NCI-H187 treated with DMSO at 0.1 percent for 48 hours (cell line): ENCODE measurements at places on chromosomes 11 and 22.

- DNase-seq = no peak
Measured at GRCh38 chr11:32266601-32267000, 168.7 kb downstream of the WT1 start.

- DNase-seq = no peak
Measured at GRCh38 chr11:94417386-94417987, 16.3 kb upstream of the GPR83 start.

DNA sequence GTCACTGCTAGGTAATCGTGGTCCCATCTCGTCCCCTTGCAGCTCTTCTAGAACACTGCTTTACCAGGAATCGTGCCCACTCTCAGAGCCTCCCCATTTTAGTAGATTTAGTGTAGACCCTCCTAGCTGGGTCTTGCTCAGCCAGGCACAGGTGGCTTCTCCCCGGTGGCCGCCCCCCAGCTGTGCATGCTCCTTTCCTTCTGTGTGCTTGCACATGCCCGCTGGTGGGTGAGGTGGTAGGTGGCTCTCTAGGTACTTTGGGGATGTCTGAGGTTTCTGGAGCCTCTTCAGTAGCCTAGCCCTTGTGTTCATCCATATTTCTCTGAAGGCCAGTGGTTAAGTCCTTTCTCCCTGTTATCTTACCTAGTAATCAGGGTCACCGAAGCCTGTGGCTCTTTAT, 5.6 kb downstream of the TUB start:
- no peak for DNase-seq

DNA sequence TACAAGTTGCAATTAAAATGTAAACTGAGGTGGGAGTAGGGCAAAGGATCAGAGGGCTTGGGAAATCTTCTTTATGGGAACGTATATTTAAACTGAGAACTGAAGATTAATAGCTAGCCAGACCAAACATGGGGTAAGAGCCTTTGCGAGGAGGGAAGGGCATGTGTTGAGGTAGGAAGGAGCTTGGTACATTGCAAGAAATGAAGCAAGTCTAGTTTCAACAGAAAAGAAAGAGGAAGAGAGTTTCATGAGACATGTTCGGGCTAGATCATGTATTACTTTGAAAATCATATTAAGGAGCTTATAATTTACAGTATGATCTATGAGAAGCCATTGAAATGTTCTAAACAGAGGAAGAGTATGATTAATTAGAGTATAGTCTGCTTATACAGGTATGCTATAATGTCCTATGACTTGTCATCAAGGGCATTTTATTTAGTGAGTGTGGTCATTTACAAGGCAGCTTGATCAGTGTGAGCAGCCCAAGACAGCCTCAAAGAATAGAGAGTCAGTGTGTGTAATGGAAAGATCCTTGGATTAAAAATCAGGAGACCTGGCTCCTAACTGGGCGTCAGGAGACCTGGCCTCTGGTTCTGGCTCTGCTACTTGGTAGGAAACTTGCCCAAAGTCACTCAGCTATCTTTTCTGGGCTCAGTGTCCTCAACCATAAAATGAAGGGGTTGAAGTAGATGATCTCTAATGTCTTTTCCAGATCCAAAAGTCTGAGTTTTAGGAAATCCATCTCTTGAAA, 10.9 kb downstream of the GAS2 start:
- no peak for DNase-seq

GRCh38 chr22:42189761-42190160, 59.2 kb upstream of the CYP2D6 start:
- no peak for DNase-seq

GRCh38 chr11:64868904-64869570, 9.4 kb downstream of the EHD1 start:
- no peak for DNase-seq

GRCh38 chr22:23109441-23109978, 32.3 kb downstream of the RSPH14 start:
- DNase-seq = no peak

DNA sequence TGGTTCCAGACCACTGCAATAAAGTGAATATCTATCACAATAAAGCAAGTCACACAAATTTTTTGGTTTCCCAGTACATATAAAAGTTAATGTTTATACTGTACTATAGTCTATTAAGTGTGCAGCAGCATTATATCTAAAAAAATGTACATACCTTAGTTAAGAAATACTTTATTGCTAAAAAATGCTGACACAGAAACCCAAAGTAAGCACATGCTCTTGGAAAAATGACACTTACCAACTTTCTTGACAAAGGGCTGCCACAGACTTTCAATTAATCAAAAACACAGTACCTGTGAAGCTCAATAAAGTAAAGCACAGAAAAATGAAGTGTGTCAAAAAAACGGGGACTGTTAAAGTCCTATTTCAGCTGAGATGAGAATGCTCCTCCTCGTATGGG, 16.9 kb downstream of the CABIN1 start:
- no peak for DNase-seq

- DNase-seq = no peak
Measured at GRCh38 chr11:131773626-131774025, 403.2 kb downstream of the NTM start.

- no peak for DNase-seq
Measured at GRCh38 chr11:33952805-33953204, 60.9 kb upstream of the LMO2 start.

DNA sequence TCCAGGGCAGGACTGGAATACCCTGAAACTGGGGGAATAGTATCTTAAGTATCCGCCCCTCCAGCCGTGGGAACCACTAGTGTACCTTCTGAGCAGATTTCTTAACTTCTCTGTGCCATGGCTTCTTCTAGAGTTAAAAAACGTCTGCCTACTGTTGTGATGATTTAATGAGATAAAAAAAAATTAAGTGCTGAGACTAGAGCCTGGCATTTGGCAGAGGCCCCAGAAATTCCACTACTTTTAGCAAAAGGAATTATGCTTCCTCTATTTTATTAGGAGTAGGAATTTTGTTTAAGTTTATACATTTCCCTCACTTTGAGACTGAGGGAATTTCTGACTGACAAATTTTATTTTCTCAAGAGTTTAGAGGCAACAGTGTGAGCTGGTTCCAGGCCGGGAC, 371.2 kb upstream of the B3GAT1 start:
- no peak for DNase-seq

GRCh38 chr11:1759851-1760220, 3.9 kb downstream of the CTSD start:
- DNase-seq = no peak

GRCh38 chr11:15551901-15552851, 437.5 kb downstream of the INSC start:
- no peak for DNase-seq

DNA sequence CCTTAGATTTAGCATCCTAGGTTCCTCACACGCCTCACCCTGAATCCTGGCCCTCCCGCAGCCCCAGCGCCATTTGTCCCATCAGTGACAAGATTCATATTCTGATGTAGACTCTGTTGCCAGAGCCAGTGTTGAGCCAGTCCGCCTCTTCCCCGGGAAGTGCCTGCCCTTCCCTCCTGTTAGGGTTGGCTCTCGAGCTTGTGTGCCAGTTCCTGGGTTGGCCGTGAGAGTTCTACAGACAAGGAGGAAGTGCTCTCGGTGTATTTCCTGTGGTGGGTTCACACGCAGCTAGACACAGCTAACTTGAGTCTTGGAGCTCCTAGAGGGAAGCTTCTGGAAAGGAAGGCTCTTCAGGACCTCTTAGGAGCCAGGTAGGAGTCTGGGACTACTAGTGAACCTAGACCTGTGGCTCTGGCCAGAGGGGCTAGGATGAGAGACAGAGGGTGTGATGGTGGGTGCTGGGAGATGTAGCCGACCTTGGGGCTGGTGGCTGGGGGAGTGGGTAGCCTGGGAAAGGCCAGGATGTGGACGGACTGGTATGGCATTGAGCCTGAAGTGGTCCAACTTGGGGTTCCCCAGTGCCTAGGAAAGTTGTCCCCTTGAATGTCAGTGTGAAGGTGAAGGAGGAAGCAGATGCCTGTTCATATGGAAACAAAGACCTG, at the start of gene IL18BP:
Gene IL18BP, plus strand, starts transcription at position 261 of the 662 bp plus-strand sequence. CDS start 1,076 bp downstream, outside the sequence.
- DNase-seq = no peak

DNA sequence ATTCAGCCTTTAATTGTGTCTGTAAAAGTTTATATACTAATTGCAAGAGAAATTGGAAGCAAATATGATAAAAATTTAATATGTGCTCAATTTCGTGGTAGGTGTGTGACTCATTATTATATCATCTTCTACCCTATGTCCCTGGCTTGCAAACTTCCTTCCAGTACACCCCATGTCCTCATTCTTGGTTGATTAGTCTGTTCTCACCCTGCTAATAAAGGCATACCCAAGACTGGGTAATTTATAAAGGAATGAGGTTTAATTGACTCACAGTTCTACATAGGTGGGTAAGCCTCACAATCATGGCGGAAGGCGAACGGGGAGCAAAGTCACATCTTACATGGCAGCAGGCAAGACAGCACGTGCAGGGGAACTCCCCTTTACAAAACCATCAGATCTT, 11.9 kb downstream of the MRGPRX3 start:
- DNase-seq = no peak

DNA sequence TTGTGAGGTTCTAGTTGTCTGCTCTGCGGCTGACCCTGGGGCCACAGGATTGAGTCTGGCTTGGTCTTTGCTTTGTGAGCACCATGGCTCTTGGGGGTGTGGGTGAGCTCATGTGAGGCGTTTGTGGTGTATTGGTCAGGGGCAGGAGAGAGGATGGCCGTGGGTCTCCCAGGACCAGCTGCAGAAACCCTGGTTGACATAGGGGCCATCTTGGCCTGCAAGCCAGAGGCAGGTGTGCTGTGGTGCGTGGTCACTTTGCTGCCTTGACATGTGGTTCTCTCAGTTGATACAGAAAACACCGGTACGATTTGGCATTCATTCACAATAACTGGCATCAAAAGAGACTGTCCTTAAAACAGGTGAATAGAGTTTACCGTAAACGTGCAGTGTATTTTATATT, 11.3 kb downstream of the PHRF1 start:
- DNase-seq = no peak

DNA sequence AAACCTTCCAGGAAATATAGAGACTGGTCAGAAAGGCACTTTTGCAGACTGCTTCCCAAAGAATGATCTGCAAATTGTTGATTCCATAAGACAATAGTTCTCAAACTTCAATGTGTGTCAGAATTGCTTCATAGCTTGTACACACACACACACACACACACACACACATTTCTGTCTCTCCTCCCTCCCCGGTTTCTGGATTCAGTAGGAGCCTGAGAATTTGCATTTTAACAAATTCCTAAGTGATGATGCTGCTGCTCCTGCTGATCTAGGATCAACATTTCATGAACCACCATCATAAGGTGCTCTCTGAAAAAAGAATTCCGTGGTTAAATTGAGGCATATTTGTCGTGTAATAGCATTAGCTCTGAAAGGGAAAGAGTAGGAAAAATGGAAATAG, 35.3 kb upstream of the FZD4 start:
- DNase-seq = no peak

DNA sequence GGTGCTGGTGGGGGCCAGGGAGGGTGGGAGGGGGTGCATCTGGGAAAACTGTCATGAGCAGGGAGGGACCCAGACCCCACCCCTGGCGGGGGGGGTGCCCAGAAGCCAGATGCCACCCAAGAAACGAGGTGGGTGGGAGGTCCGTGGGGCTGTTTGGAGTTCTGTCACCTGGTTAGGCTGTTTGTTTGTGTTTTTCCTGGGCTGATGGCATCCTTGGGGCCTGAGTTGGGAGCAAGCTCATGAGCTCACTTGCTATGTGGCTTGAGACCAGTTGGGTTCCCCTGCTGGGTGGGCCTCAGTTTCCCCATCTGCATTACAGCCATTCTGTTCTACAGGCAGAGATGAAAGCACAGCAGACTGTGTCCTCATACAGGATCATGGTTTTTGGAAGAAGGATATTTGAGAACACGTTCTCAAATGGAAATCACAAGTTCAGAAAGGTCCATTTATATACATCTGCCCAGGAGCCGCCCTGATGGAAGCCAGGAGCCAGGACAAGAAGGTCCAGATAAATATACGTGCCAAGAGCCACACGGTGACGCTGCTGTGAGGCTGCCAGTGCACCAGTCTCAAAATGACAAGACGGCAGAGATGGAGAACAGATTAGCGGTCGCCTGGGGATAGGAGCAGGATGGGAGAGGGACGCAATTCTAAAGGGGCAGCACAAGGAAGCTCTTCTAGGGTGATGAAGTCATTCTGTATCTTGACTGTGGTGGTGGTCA, 312.9 kb downstream of the MN1 start:
- no peak for DNase-seq

DNA sequence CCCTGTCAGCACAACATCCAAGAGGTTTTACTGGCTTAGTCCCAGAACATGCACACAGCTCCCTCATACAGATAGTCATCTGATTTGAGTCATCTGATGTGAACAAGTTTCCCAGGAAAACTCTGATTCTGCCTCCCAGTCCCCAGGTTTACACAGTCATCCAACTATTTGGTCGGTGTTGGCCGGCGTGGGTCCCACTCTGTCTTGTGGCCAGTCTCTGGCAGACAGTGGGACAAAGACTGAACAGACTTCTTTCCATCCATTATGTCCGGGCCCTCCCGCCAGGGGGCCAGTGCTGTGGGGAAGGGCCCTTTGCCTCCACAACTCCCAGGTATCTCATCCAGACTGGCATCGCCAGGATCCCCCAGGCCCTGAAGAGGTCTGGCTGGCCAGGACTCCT, 60.0 kb downstream of the BTG4 start:
- DNase-seq = no peak

DNA sequence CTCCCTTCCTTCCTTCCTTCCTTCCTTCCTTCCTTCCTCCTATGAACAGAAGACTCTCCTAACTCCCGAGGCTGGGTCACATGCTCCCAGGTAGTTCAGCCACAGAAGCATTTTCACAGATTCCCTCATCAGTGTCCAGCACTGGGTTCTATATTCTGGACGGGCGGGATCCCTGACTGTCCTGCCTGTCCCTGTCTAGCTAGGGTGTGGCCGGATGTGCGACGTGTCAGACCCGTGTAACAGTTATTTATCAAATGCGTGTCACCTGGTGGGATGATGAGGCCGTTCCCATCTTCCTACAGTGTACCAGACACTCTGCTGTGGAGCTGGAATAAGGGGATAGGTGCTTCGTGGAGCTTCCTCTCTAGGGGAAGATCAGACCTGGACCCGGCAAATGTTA, 901.0 kb downstream of the BRD1 start:
- no peak for DNase-seq

DNA sequence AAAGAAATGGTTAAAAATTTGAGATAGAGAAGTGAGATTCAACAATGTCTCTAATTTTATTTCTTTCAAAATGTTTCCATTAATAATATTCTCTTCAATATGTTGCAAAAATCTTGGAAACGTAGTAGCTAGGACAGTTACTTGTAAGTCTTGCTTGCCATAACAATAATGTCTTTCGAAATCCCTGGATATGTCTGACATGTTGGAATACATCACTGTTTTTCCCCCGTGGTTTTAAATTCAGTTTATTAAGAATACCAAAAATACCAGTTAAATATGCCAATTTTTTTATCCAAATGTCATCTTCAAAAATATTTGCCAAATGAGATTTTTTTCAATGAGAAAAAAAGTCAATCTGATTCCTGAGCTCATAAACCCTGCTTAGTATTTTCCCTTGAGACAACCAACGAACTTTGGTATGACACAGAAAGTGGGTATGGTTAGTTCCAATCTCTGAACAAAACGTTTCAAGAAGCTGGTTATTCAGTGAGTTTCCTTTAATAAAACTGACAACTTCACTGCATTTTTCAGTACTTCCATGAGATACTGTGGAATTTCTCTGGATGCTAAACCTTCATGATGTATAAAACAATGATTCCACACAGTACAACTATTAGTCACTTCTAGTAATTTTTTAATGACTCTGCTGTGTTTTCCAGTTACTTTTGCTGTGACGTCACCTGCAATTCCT, 36.7 kb upstream of the AMPD3 start:
- no peak for DNase-seq
